ENCODE measurements at places on chromosomes 3 and 15.

DNA sequence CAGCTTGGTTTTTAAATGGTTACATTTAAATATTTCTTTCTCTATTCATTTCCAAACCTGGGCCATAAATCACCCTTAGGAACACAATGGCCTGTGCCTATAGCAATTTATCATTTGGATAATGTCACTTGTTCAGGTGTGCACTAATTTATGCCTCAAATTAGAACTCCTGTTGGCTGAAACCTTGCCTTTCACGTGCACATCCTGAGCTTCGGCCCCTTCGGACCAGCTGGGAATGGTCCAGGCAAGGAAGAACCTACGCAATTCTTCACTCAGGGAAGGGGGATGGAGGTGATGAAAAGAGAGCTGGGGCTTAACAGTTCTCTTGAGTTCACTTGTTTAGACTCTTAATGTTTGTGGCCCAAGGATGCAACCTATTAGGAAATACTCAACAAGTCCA, 324.1 kb upstream of the ICE2 start:
- no peak for DNase-seq

GRCh38 chr3:147758771-147759170, 349.6 kb downstream of the ZIC1 start:
- no peak for DNase-seq

- DNase-seq: no peak
These were observed 5.6 kb downstream of the FNDC3B start for GRCh38 chr3:172044833-172045585.

DNA sequence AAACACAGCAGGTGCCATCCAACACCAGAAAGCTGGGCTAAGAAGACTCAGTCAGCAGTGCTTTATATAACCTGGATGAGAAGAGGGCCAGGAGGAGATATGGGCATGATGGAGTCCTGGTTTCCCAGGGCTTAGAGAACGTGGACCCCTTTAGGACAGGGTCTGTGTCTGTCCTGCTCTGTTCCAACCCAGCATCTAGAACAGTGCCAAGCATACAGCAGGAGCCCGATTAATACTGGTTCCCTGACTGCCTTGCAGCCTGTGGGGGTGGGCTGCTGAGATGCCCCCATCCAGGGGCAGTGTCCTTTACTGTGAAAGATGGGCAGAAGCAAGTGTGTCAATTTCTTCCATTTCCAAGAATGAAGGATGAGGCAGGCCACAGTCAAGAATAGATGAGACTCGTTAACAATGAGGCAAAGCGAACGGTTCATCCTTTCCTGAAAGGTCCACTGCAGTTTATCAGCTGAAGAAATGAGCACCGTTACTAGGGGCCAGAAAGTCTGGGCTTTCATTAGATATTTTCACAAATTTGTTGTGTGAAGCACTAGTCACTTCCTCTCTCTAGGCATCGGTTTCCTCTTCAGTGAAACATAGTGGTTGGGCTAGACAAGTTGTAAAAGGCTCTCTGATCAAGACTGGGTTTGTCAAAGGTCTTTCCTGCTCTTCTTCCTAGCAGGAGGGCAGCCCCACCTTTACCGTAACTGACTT, 72.0 kb upstream of the HERC1 start:
- no peak for DNase-seq

DNA sequence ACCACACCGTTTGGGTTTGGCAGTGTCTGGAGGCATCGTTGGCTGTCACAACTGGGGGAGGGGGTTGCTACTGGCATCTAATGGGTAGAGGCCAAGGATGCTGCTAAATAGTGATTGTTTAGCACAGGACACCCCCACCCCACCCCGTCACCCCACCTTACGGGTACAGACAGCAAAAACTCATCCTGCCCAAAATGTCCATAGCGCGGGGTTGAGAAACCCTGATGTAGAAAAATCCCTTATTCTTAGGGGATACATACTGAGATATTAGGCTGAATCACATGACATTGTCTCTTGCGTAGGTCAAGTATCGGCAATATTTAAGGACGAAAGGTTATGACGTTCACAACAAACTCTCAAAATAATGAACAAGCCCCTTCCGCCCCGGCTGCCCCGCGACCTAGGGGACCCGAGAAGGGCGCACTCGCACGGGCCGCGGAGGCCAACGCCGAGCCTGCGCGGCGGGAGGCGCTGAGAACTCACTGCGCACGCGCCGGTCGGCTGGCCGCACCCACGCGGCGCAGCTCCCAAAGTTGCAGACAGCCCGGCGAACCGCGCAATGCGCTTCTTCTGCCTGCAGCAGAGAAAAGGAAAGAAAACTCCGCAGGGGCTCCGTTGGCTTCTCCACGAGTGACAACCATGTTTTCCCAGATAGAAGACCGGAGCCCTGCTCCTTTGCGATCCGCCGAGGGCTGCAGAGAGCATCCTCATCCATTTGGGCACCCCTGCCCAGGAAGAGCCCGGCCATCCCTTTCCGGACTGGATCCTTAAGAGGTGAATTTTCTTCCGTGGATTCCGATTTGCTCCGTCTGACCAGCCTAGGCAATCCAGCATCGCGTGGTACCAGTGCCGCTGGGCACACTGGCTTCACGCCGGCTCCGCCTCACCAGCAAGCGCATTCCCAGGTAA, 136.8 kb upstream of the CCDC54 start:
- DNase-seq: peak; percentile 79

- peak; percentile 81 for DNase-seq
These were observed at the start of gene SLC25A38 for GRCh38 chr3:39383045-39383880. SLC25A38 (plus strand) TSS chr3:39383370; CDS start chr3:39383725, 355 bp downstream.

DNA sequence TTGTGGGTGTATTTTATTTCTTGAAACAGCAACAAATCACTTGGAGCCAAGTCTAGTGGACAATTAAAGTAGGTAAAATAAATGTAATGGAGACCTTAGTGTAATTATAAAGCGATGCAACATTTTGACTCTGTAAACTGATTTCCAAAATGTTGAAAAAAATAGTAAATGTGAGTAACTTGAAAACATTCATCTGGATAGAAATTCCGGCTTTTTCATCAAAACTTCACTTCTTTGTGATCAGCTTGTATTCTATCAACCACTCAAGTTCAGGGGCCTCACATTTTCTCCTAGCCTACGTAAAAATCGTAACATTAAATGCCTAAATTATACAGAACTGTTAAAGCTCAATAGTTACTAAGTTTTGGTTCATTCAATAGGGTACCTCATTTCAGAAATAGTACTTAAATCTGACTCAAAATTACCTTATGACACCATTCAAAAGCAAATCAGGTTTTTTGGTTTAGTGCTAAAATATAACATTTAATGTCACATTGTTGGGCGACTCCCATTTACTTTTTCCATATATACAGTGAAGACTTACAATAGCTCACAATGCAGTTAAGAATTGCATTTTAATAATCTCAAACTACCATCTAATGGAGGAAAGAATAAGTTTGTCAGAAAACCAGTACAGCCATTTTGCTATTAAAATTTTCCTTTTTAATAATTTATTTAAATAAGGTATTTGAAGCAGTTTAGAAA, 12.7 kb downstream of the CCNL1 start:
- no peak for DNase-seq

GRCh38 chr3:1734494-1735122, 364.1 kb upstream of the CNTN4 start:
- no peak for DNase-seq

GRCh38 chr15:52220937-52221660, 29.9 kb upstream of the GNB5 start:
- DNase-seq: no peak

DNA sequence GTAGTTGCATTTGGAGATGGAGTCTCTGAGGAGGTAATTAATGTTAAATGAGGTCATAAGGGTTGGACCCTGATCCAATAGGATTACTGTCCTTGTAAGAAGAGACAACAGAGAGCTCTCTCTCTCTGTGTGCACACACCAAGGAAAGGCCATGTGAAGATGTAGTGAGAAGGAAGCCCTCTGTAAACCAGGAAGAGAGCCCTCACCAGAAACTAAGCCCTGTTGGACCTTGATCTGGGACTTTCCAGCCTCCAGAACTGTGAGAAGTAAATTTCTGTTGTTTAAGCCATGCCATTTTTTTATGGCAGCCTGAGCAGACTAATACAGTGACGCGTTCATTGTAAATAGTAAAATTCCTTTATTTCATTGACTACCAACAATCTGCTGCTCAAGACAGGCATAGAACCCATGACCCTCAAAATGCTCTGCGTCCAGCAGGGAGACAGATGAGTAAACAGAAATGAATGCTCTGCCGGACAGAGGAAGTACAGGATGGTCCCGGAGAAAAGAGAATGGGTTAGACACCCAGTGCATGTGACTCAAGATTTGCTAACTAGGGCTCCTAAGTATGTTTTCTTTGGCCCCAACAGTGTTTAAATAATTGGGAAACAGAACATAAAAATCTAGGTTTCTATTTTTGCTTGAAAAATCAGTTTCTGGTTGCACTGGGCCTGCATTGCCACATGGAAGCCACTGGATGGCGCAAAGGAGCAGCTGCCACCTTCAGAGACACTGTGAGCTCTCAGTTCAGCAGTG, 37.9 kb upstream of the TNFAIP8L3 start:
- peak; percentile 63 for DNase-seq

DNA sequence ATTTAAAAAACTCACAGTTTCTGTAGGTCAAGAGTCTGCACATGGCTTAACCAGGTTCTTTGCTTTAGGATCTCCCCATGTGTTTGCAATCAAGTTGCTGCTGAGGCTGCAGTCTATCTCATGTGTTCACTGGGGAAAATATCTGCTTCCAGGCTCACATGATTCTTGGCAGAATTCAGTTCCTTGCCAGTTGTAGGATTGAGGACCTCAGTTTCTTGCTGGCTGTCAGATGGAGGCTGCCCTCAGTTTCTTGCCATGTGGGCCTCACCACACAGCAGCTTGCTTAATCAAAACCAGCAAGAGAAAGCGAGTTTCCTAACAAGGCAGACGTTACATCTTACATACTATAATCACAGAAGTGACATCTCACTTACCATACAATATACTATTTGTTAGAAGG, 10.0 kb upstream of the TBC1D5 start:
- DNase-seq: no peak
